ENCODE measurements at places on chromosomes 4 and X.

- peak; percentile 45 for DNase-seq
Observed at GRCh38 chrX:109485470-109486340, 3.8 kb upstream of the GUCY2F start.

DNA sequence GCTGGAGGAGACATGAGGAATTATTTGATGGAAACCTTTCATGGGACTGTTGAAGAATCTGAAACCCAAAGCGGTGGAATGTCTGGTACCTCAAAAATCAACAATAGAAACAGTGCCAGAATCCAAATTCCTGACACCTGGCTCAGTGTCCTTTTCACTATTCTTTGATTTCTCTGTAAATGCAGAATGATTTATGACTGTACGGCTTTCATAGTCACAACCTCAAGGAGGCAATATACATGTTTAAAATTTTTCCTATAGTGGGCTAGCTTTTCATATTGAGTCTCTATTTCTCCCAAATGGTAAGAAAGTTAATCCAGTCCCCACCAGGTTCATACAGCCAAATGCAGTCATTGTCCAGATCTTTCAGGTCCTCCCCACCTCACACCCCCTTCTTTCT is 19.3 kb downstream of the DAPP1 start:
- DNase-seq: no peak

- no peak for DNase-seq
Observed at GRCh38 chr4:23911675-23912455, 22.0 kb upstream of the PPARGC1A start.

DNA sequence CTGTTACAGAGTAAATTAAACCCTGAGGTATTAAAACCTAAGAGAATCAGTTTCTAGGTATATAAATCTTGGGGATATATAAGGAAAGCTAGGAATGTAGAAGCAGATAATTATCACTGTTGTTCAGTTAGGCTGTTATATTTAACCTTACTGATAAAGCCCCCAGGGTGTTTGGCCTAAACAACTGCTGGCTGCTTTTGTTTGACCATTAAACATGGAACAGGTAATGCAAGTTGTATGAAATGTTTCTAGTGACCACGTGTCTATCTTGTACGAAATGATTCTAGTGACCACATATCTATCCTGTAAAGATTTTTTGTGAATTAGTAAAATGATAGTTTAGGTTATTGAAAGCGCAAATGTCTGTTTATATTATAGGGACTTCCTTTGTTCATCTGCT is 52.6 kb downstream of the SGMS2 start:
- no peak for DNase-seq

DNA sequence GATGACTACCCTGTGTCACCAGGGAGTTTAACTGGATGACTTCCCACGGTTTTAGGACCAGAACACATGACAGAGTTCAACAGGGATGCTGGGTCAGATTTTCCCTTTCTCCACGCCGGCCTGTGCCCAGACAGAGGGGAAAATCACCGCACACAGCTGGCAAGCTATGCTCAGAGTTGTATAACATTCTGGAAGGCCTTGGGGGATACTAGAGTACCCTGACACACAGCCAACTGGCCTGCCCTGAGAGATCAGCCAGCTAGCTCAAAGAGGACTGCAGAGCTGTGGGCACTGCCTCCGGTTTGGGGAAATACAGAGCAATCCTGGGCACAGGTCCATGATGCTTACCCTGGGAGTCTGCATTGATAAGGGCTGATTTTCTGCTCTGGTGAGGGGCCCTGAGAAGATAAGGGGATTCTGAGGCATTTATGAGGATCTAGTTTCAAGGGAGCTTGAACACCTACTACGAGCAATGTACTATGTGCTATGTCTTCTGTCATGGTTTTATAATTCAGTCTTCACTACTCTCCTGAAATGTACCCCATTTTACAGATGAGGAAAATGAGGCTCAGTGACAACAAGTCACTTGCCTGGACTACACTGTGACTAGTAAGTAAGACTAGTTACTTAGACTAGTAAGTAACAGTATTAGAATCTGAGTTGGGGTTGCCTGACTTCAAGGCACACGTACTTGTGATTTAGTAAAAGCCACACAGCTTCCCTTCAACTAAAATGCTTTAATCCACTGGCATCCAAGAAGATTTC is 14.7 kb downstream of the C4orf54 start:
- no peak for DNase-seq

DNA sequence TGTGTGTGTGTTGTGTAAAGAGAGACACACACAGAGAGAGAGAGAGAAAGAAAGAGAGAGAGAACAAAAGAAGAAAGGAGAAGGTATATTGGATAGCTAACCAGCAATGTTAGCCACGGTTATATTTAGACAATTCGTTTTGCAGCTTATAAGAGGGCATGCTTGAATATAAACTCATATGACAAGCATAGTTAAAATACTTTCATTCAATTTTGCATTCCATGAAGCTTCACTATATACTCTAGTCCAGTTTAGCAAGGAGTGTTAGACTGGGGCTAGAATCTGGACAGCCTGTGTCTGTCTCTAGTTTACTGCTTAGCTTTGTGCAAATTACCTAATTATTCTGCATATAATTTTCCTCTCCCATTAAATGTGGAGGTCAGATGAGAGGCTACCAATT is 525.9 kb upstream of the ZFP42 start:
- DNase-seq: no peak
